ENCODE measurements at places on chromosomes 12 and 14.

GRCh38 chr12:104498211-104498801 is 41.6 kb downstream of the CHST11 start:
- DNase-seq, result no peak

- no peak for DNase-seq
Observed at GRCh38 chr12:113766131-113766878, 199.8 kb downstream of the RBM19 start.

DNA sequence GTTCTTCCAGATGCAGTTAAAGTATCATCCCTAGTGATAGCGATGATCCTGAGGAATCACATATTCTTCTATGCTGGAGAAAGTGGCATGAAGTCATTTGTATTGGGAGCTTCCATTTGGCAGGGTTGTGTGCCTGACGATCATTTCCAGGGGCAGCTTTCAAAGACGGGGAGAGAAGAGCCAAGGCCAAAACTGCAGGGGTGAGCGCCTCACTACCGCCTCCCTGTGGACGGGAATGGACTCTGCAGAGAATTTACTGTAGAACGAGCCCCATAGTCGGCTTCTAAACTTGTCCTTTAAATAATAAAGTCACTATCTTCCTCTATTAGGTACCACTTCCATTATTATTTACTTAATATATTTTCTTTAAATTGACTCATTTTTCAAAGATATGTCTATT is 555.9 kb upstream of the TMEM132C start:
- DNase-seq, result no peak

DNA sequence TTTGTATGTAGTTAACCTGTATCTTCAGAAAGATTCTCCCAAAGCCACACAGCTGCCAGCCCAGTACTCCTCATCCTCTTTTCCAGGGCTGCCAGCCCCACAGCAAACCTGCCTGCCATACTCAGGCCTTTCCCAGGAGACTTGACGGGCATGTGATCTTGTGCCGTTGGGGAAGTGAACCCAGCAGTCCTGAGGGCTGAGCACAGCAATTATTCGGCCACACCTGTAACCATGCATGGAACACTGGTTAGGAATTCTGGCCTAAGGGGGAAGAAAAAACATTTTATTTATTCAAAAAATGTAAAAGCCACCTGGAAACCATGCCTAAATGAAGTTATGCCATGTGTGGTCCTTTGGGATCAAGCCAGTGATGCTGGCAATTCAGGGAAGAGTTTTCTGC is 145.3 kb downstream of the GRIN2B start:
- DNase-seq, result no peak

DNA sequence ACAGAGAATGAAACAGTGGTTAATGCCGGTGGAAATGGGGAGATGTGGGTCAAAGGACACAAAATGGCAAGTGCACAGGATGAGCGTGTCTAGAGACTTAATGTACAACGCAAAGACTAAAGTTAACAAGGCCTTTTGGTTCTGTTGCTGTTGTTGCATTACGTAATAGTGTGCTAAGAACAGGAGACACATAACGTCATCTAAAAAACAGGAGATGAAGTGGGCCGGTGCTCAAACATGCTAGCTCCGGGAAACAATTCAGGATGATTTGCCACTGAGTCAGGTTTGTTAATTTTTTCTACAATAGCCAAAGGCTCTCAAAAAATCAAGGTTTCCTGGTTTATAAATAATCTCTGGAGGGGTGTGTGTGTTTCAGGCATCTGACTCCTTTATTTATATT is 55.5 kb downstream of the ETV6 start:
- no peak for DNase-seq

DNA sequence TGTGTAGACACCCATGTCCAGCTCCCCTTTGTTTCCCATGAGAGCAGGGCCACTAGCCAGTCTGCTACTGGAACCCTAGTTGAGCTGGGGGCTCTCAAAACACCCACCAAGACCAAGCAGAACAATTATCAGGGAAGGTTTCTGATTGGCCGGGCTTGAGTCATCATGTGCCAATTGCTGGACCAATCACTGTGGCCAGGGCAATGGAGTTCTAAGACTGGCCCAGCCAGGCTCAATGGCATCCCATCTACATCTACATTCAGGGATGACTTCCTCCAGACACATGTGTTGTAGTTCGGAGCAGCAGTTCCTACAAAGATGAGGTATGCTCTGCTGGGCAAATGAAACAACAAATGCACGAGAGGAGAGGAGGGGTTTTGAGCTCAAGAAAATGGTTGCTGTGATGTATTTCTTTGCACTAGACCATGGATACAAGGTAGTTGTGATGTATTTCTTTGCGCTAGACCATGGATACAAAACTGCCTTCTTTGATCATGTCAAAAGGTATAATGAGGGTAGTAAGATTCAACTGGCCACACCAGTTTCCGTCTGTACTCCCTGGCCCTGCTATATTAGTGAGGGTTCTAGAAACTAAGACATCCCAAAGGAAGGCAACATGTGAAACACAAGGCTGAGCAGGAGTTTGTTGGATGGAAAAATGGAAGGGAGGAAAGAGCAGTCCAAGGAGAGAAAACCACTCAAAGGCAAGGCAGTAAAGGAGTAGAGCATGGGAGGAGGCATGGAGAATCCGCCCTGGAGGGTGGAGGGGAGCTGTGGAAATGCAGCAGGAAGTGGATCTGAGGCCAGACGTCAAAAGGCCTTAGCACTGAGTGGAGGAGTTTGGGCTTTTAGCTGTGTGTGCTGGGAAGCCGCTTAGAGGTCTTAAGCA is 8.9 kb upstream of the WSCD2 start:
- DNase-seq, result no peak

DNA sequence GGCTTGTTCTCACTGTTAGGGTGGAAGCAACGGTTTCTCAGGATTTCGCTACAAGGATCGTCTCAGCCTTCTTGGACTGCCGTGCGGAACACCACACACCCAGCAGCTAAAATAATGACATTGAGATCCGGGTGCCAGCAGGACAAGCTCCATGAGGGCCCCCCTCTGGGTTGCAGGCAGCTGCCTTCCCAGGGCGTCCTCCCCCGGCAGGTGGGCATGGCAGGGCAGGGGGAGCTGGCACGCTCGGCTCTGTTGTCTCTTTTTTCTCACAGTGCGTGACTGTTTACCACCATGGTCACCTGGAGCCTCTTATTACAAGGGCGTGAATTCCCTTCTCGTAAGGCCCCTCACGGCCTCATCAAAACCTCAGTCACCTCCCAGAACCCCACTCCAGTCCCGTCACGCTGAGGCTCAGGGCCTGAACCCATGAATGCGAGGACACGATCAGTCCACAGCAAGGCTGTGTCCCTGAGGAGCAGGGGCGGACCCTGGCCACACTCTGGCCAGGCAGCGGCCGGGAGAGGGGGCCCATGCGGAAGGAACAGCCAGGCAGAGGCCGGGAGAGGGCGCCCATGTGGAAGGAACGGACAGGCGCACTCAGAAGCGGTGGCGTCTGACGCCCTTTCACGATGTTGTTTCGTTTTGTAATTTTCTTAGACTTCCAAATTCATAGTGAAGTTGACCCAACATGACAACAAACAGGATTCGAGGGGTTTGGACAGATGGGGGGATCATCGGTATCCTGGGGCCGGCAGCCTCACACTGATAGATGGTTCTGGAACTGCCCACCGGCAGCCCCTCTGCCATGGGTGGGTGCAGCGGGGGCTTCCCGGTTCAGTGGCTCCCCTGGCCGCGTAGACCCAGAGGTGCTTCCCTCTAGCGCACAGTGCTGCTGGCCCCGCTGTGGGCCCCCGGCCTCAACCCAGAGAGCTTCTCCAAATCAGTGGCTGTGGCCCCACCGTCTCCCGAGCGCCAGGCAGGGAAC is 10.0 kb downstream of the LRCOL1 start:
- DNase-seq, result peak; percentile 96

- DNase-seq, result no peak
Observed at GRCh38 chr12:63294327-63294632, 143.3 kb upstream of the AVPR1A start.

DNA sequence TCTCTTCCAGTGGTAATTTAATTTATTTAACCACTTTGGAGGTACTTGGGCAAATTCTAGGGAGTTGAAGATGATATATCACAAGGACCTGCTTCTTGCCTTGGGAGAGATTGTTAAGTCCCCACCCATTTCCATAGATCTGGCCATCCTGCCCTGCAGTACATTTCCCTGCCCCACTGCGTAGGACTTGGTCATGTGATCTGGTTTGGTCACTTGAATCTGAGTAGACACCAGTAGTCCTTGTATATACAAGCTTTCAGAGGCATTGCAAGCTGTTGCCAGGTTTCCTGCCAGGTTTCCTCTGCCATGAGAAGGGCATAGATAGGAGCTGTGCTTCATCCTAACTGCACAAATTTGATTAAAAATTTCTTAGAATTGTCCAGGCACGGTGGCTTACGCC is 200.0 kb downstream of the ADAMTS20 start:
- no peak for DNase-seq

- no peak for DNase-seq
Observed at GRCh38 chr12:28611449-28611848, 421.2 kb downstream of the CCDC91 start.

DNA sequence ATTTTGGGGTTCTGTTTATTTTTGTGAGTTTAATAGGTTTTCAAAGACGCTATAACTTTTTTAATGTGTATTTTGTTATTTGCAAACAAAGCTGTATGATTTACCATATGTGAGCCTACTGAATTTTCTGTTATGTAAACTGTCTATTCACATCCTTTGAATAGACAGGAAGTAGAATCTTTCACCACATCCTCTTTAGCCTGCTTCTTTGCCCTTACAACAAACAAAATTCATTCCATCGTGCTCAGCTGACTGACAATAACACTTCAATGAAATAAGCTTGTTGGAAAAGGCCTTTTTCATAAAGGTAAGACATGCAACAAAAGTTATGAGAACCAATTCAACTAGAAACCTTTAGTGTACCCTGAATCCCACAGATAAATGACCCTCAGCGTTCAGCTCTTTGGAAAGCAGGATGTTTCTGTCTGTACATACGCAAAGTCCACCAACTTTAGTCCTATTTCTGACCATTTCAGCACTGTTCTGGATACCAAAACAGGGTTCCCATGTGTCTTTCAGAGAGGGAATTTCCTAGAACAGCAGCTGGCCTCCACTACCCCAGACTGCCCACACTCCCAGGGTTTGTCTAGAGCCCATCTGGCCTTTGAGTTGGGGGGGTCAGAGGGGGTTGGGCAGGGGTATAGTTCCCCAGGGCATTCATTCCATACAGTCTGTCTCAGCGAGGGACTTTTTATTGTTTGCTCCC is 71.3 kb downstream of the DUSP6 start:
- peak; percentile 7 for DNase-seq

- no peak for DNase-seq
Observed at GRCh38 chr12:55850893-55851292, 8.2 kb upstream of the MMP19 start.

DNA sequence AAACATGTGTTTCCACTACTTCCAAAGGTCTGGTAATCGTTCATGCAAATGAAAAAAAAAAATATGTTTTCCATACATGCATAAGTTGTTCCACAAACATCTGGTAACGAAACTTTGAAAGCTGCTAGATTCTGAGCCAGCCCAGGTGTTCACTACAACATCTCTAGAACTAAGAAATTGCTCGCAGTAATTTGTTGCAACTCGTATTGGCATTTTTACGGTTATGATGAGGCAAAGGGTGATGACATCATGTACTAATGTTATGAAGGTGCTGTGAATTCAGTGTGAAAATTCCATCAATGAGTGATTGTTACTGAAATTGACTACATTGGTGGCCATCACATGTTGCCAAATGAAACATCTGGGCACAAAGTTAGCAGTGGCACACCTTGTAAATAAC is 31.9 kb upstream of the CCDC91 start:
- no peak for DNase-seq

DNA sequence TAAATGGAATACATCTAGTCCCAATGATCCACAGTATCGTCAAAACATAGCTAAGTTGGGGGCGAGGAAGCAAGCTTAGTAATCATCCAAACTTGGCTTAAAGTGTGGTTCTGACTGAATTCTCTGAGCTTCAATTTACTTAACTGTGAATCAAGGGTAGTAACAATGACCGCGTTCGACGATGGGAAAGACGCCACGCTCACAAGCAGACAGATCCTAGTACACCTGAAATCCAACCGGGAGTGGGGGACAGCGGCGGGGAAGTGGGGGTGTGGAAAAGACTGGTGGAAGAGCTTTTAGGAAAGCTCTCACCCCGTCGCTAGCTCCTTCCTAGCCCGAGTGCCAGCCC is 433 bp downstream of the COX16 start:
- peak; percentile 50 for DNase-seq

DNA sequence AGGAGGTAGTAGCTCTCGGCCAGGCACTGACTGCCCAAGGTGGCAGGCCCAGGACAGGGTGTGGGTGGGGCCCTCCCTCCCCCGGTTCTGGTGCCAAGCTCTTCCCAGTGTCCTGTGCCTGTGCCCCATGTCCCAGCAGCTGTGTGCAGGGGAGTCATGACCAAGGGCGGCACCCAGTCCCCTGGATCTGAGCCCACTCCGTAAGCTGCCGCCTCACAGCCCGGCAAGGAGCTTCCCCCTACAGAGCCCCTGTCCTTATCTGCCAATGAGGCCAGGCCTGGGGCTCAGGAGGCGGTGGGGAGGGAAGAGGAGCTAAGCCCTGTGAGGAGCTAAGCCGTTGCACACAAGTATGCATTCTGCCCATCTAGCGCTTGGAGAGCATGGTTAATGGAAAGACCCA is 5.6 kb upstream of the C14orf180 start:
- no peak for DNase-seq
